ENCODE measurements at places on chromosomes 5 and 9.

DNA sequence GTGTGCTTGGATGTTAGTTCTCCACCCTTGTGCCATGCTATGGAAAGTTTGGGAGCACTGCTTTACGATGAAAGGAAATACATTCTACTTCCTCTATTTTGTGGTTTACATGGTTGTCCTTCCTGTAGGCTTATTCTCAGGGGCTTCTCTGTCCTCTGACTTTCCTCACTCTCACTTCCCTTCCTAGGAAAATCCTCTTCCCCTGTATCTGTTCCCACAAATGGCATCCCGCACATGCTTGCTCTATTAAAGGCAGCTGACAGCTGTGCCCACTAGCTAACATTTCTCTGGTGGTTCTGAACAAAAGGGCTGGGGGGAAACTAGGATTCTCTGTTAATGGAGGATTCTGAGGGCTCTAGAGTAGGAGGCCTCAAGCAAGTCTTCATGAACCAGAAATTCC lies 52.4 kb downstream of the FAM170A start:
- DNase-seq, result no peak

DNA sequence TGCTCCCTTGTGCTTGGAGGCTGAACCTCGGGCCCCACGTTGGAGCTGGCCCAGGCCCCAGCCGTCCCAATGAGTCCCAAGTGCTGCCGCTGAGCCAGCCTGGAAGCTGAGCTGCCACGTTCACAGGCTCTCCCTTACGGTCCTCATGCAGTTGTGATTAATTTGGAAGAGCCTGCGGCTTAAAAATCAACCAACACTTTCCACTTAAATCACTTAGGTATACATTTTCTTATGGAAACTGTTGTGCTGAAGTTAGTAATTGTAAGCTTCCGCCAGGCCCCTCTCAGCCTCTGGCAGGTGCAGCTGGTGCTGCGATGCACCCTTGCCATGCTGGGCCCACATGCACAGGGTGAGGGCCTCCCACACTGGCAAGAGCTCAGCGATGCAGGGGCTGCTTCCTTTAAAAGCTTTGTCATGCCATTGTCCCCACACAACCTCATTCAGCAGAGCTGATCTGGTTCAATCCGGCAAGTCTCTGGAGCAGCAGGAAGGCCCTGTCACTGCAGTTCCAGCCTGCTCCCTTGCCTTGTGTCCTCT lies 61.0 kb downstream of the IPPK start:
- no peak for DNase-seq

GRCh38 chr9:124369231-124369797 lies 45.9 kb downstream of the PSMB7 start:
- DNase-seq, result no peak

GRCh38 chr5:6950250-6950649 lies 237.0 kb downstream of the TENT4A start:
- DNase-seq, result no peak

DNA sequence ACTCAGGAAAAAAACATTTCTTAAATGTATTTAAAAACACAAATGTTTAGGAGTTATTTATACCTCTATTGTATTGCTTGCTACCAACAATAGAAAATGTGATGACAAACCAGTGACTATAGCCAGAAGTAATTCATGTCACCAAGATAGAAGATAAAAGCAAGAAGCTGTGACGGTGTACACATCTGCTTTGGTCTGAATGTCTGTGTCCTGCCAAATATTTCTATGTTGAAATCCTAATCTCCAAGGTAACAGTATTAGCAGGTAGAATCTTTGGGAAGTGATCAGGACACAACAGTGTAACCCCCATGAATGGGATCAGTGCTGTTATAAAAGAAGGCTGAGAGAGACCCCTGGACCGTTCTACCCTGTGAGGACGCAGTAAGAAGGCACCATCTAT lies 74.7 kb downstream of the CEMIP2 start:
- no peak for DNase-seq

- no peak for DNase-seq
Measured at GRCh38 chr5:166594567-166594966, 1696.9 kb upstream of the WWC1 start.

GRCh38 chr5:75461679-75462078 lies 49.8 kb downstream of the CERT1 start:
- peak; percentile 49 for DNase-seq

GRCh38 chr5:6961837-6962635 lies 248.8 kb downstream of the TENT4A start:
- DNase-seq, result no peak

DNA sequence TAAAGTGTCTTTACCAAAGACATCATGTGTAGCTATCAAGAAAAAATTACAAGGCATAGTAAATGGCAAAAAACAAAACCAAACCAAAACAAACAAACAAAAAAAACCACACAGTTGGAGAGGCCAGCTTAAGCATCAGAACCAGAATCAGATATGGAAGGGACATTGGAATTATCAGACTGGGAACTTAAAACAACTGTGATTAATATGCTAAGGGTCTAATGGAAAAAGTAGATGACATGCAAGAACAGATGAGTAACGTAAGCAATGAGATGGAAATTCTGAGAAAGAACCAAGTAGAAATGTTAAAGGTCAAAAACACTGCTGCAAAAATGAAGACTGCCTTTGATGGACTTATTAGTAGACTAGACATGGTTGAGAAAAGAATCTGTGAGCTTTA lies 75.9 kb downstream of the FBXO38 start:
- DNase-seq, result no peak

GRCh38 chr5:79030663-79031484 lies 38.6 kb downstream of the DMGDH start:
- no peak for DNase-seq

- DNase-seq, result peak; percentile 88
Measured at GRCh38 chr5:177448244-177448950, 1.8 kb downstream of the PRR7 start.

DNA sequence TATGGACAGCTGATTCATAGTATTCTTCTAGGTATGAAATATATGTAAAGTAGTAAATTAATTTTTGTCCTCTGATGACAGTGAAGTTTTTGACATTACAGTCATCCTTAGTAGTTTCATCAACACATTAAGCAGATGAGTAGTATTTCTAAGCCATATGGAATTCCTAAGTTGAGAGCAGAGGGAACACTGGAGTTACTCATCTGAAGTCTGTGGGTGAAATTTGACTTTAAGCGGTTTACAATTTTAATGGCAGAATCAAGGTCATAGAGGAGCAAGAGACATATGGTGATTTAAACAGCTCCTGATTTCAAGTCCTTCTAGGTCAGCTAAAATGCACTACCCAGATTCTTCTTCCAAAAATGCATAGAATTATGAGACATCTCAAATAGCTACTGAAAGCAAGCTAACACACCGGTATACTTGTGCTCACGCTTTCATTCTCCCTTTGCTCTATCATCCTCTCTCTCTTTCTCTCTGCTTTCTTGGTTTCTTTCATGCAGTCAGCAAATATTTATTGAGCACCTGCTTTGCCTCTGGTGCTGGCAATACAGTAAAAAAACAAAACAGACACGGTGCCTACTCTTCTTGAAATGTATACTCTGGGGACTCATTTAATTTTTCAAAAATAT lies 235.9 kb downstream of the FER start:
- DNase-seq, result no peak

- DNase-seq, result no peak
Measured at GRCh38 chr9:120837921-120838320, 4.8 kb downstream of the PSMD5 start.

- DNase-seq, result no peak
Measured at GRCh38 chr9:90996154-90997065, 194.8 kb downstream of the SYK start.

DNA sequence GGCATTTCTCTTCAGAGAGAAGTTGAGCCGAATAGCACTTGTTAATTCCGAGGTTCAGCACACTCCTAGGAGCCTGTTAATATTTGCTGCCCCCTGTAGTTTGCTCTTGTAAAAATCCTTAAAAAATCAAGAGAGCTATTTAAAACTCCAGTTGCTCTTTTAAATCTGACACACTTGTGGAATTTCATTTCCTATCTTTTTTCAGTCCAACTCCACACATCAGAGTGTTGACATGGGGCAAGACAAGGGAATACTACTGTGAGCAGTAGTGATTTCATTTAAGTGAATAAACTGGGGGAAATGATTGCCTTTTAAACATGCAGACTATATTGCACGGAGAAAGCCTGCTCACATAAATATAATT lies 1096.3 kb upstream of the DMAC1 start:
- peak; percentile 45 for DNase-seq

GRCh38 chr9:124733964-124734740 lies 37.0 kb downstream of the NR6A1 start:
- no peak for DNase-seq

DNA sequence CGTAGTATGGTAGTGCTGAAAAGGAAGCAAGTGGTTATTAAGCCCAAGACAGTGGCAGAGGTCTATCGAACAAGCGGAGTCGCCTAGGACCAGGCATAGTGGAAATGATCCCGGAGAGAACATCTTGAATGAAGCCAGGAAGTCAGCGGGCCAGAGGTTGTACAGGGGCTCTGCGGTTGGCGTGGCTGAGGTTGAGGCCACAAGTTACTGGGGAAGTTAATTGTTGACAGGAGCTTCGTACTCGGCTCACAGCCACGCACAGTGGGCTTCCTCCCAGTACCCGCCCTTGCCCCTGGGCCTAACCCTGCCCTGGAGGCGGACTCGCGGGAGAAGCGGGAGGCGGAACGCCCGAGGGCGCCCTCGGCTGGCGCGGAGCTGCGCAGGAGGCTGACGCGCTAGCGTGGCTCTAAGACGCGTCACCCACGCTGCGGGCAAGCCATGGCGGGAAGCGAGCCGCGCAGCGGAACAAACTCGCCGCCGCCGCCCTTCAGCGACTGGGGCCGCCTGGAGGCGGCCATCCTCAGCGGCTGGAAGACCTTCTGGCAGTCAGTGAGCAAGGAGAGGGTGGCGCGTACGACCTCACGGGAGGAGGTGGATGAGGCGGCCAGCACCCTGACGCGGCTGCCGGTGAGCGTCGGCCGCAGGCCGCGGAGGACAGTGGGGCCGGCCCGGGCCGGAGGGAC lies at the start of gene FBXO4:
Gene FBXO4, plus strand, starts transcription at position 410 of the 683 bp plus-strand sequence. Its CDS starts 29 bp downstream, at position 439.
- peak; percentile 92 for DNase-seq

DNA sequence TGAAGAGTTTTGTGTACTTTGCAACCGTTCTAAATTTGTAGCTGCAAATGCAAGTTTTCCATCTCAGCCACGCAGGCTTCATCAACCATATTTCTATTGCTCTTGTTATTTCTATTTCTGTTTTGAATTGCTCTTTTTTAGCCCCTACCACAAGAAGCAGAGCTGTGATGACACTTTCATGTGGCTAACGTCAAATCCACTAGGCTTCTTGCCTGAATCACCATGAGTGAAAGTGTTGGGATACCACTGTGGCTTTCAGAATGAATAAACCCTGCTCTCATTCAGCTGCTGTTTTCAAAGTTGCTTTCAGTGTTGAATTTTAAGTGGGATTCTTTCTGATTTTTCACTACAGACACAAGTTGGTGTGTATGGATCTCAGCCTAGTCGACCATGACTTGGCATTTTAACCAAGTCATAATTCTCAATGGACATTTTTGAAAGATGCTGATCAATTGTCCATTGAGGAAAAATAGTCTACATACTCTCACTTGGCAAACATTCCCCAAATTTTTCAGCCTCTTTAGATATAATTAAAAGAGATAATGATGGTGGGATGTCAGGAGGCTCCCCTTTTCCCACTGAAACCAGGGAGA lies 41.0 kb upstream of the MTAP start:
- no peak for DNase-seq

- no peak for DNase-seq
Measured at GRCh38 chr9:113417370-113417769, 6.8 kb downstream of the C9orf43 start.

GRCh38 chr9:115739096-115739875 lies 414.3 kb upstream of the PAPPA start:
- DNase-seq, result no peak
